GOT3 (cell line): ENCODE measurements at places on chromosomes 1 and 21.

- no peak for DNase-seq
Measured at GRCh38 chr1:188043536-188044245, 1214.9 kb downstream of the PLA2G4A start.

GRCh38 chr1:150973836-150974579 is 627 bp downstream of the CERS2 start:
- no peak for DNase-seq

DNA sequence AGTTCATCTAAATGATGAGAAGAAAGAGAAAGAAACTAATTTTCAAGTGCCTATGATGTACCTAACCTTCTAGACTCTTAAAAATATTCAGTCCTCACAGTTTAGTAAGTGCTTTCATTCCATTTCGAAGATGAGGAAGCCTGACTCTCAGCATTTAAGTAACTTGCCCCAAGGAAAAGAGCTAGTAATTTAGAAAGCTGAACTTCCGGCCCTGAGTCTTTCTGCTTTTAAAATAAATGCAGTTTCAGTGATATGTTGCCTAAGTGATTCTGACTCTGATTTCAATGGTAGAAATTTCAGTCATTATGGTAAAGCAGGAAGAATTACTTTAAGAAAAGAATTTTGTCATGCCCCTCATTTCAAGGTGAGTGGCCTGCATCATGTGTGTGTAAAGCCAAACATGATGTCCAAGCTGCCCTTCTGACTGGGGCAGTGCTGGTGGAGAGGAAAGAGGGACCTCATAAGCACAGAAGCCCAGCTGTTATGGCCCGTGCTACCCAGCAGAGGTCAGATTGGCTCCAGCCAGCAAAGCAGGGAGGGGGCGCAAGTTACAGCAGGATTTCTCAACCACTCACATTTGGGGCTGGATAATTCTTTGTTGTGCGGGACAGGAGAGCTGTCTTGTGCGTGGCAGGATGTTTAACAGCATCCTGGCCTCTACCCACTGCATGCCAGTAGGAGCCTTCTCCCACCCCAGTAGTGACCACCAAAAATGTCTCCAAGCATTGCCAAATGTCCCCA is 10.7 kb downstream of the ATP1A4 start:
- no peak for DNase-seq

- DNase-seq, result no peak
Measured at GRCh38 chr1:118250232-118250631, 65.2 kb upstream of the SPAG17 start.

GRCh38 chr1:169568497-169568896 is 17.8 kb downstream of the F5 start:
- DNase-seq, result no peak

DNA sequence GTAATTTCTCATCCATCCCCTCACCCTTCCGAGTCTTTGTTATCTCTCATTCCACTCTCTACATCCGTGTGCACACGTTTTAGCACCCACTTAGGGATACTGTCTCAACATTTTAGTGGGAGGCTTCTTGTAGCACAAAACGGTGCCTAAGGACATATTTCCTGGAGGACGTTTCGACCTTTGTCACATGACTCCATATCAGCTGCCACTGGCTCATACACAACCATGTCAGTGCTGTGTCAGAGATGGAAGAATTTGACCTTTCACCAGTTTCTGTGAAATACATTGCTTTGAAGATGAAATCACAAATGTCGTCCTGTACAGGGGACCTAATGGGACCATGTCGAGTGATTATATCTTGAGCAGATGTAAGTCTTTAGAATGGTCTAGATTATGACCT is 15.6 kb downstream of the B3GALT5 start:
- DNase-seq, result no peak

GRCh38 chr1:205287767-205288559 is 33.6 kb downstream of the NUAK2 start:
- DNase-seq, result no peak

DNA sequence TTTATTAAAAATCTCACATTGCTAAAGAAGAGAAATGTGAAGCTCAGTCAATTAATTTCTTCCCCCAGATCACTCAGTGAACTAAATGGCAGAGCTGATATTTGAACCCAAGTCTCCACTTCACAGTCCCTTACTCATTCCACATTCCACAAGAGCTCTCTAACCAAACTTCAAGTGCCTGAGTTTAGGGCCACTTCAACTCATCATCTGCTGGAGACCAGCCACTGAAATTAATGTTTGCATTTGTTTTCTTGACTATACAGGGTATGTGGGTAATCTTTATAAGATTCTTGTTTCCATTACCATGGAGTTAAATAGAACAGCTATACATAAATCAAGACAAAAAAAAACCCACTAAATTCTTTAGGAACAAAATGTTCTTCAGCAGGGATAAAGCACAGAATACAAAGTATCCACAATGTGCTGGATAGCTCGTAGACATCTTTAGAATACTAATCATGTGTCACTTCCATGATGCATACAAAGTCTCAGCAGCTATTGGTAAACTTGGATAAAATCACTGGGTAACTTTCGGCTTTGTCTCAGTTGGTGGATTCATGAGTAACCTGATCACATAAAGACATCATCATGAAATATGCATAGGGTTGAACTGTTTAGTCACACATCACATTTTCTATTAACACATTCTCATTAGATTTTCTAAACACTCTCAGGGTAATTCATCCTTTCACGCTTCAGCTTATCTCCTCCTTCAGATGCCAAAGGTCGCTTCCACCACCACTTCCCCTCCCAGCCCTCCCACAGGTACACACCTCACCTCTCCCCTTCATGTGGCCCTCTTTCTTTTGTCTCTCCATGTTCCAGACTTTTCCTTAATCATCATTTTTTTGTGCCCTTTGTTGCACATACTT is 89.8 kb downstream of the LRRC53 start:
- no peak for DNase-seq

GRCh38 chr1:205071028-205071409 is 13.2 kb downstream of the TMEM81 start:
- no peak for DNase-seq

DNA sequence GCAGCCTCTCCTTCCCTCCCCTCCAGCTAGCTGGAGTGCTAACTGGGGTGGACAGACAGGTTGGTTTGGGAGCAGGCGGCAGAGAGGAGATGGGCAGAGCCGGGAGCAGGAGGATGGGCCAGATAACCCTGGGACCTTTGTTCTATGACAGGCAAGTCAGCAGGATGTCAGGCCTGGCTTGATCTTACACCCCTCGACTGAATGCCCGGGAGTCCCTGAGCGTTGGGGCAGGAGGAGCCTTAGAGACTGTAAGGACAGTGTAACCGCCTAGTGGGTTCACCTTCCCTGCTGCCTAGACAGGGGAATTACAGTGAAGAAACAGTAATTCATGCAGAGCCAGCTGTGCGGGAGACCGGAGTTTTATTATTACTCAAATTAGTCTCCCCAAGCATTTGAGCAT is 60.2 kb downstream of the MDM4 start:
- no peak for DNase-seq

GRCh38 chr1:225488676-225489075 is 60.8 kb upstream of the LBR start:
- no peak for DNase-seq

GRCh38 chr1:240946926-240947325 is 335.0 kb upstream of the GREM2 start:
- DNase-seq, result no peak

DNA sequence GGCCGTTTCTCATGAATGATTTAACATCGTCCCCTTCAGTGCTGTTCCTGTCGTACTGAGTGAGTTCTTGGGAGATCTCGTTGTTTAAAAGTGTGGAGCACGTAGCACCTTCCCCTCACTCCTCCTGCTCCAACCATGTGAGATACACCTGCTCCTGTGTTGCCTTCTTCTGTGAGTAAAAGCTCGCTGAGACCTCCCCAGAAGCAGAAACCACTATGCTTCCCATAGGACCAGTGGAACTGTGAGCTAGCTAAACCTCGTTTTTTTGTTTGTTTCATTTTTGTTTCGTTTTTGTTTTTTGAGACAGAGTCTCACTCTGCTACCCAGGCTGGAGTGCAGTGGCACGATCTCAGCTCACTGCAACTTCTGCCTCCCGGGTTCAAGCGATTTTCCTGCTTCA is 198.6 kb downstream of the NCAM2 start:
- no peak for DNase-seq

- DNase-seq, result no peak
Measured at GRCh38 chr1:154176337-154176736, 15.6 kb downstream of the TPM3 start.

DNA sequence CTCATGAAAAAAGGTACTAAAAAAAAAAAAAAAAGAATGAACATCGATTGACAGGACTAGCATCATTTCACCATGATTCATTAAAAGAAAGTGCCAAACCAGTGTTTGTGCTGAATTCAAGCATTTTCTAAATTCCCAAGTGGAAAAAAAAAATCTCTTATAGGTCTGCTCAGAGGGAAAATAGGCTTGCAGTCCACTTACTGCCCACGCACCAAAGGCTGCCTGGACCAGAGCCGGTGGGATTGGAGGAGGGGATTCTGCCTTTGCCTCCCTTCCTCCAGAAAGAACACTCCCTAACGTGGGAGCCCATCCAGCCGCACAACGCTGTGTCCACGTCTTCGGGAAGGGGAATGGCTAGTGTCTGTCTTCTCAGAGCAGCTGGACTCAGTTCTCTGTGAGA is 5.5 kb upstream of the TRAPPC10 start:
- no peak for DNase-seq

GRCh38 chr1:146012703-146013558 is 8.6 kb downstream of the HJV start:
- no peak for DNase-seq

DNA sequence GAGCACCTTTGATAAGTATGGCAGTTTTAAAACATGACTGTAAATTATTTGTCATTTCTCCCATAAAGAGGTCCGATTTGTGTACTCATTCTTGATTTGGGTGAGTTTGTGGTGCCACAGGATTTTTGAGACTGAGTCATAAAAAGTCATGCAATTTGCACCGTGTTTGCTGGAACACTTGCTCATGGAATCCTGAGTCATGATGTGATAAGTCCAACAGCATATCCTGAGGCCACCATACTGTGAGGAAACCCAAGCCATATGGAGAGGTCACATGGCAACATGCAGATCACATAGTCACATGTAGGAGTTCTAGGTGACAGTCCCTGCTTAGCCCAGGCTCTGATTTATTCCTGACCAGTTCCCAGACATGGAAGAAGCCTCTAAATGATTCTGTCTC is 40.8 kb upstream of the PRRX1 start:
- DNase-seq, result no peak

DNA sequence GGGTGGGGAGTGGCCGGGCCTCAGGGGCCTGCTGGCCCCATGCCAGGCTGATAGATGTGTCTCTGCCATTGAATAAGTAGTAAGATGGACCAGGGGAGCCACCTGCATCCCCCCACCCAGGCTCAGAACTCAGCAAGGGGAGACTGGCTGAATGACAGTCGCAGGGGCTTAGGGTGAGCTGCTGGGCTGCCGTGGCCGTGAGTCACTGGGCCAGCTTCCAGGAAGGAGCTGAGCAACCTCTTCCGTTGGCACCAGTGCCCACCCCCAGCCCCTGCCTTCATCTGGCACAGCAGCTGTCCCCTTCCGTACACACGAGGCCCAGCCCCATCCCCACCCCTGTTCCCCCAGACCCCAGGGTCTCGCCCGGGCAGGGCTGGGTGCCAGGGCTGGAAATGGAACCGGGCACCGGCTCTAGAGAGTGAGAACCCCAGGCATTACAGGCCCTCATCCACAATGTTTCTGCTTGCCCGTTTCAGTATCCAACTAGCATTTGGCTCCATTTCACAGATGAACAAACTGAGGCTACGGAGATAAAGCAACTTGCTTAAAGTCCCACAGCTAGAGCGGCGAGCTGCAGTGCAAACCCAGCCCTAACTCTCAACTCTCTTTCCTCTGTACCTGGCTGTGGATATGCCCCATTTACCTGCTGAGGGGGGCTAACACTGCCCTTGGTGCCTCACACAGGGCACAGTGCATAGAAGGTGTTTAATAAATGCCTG is 10.2 kb downstream of the WNT4 start:
- peak; percentile 22 for DNase-seq

GRCh38 chr1:182215764-182216163 is 154.3 kb upstream of the ZNF648 start:
- DNase-seq, result no peak

GRCh38 chr1:64895500-64895899 is 70.8 kb downstream of the JAK1 start:
- DNase-seq, result no peak

GRCh38 chr1:11664336-11665065 is 501 bp downstream of the FBXO6 start:
- DNase-seq, result no peak

DNA sequence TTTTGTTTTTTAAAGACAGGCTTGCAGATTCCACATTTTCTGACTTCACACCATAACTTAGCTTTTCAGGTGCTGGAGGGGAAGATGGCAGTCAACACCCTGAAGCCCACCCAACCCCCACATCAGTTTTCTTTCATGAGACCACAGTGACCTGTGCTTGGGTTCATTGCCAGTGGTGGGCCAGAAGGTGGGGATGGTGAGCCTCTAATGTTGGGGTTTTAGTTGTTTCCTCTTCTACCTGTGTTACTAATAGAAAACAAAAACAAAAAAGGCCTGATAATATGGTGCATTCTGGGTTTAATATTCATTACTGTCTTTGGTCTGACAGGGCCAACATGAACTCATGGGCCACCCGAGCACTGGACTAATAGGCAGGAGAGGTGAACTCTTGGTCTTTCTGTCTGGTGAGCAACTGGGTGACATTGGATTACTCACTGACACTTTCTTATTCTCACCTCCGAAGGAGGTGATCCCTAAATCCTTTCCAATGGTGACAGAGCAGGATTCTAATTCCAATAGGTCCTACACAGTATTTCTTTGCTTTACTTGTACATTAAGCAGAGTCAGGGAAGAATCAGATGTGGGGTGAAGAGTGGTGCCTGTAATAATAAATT is 132.8 kb downstream of the CLIC6 start:
- no peak for DNase-seq

- DNase-seq, result no peak
Measured at GRCh38 chr1:213772128-213773063, 215.4 kb upstream of the PROX1 start.

GRCh38 chr1:178644308-178645120 is 80.5 kb upstream of the RALGPS2 start:
- DNase-seq, result no peak

DNA sequence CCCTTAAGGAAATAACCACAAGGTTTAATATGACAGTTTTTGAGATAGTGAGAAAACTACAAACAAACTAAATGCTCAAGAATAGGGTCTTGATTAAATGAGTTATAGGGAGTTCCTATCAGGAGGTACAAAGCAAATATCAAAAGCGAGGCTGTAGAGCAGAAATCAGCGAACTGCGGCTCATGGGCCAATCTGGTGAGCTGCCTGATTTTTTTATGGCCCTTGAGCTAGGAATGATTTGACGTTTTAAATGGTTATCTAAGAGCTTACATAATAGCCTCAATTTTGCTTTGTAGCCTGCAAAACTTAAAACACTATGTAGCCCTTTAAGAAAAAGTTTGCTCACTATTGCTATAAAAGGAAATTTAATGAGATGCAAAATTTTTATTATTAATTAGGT is 62.2 kb downstream of the XCL2 start:
- no peak for DNase-seq

GRCh38 chr1:90114521-90115141 is 119.7 kb downstream of the ZNF326 start:
- no peak for DNase-seq
